ENCODE measurements at places on chromosomes 3 and 15.

- DNase-seq: no peak
These were observed 20.3 kb downstream of the CDAN1 start for GRCh38 chr15:42716626-42717025.

- DNase-seq: no peak
These were observed 8.5 kb downstream of the PDIA5 start for GRCh38 chr3:123075359-123075758.

GRCh38 chr3:127417709-127418559, 130.1 kb upstream of the PRR20G start:
- no peak for DNase-seq

DNA sequence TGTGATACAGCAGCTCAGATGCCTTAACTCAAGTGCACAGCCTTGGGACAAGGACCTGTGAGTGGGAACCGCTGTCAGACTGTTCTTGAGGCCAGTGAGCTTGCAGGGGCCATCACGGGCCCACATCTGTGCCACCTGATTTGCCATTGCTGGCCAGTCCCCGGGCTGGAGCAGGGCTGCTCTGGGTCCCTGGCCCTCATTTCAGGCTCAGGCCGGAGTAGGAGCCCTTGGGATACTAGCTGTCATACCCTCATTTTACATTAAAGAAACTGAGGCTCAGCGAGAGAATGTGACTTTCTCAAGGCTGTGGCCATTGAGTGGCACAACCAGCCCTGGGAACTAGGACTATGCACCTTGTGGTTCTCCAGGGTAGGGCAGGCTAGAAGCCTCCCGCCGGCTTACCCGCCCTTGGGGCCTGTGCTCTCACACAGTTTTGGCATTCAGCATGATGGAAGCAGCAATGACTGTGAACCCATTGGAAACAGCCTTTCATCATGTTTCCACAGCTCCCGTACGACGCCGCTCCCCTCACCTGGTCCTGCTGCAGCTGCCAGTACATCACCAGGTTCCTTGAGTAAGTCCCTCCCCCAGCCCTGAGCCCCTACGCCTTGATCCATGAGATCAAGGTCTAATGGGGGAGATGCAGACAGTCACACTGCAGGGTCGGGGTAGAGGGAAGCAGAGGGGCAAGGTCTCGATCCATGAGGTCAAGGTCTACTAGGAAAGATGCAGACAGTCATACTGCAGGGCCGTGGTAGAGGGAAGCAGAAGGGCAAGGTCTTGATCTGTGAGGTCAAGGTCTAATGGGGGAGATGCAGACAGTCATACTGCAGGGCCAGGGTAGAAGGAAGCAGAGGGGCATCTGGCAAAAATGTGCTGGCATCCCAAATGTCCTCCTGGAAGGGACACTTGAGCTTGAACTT, 42.2 kb downstream of the GOLGA6L10 start:
- no peak for DNase-seq

DNA sequence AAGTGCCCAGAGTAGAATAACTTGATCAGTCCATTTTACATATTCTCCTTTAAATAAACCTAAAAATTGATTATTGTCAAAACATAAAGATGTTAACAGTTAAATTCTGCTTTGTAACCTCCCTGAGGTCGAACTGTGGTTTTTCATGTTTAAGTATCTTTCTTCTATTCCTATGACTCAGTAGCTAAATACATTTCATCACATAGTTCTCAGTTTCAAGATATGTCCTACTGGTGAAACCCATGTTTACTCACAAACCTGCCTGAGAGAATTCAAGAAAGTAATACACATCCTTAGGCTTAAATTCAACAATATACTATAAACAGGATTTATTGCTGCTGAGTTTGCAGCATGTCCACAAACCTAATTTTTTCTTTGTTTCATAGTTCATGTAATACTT, 692.9 kb downstream of the ZPLD1 start:
- DNase-seq: no peak
